PC-9 (cell line): ENCODE measurements at places on chromosomes 16 and 17. TPM values are rescaled to one million over a fixed set of nuclear protein-coding genes. Genes with fewer than 3 reads are reported as not detected.
A peak's percentile ranks its signal among the peaks of the same experiment; 100 is the strongest.

The KRT23 gene
- not detected in 2 replicates for total RNA-seq

The CRHR1 gene
- total RNA-seq = not detected in 2 replicates

GRCh38 chr16:30874244-30874820 is 19.5 kb downstream of the BCL7C start:
- no peaks in the 10 kb centered on the region for H3K27me3 ChIP-seq
- H3K36me3 ChIP-seq = no peaks in the 10 kb centered on the region
- H3K4me1 ChIP-seq = peaks cover 18% of the 10 kb centered on the region
- no peak for DNase-seq

The KRT33A gene
- not detected in 2 replicates for total RNA-seq

- no peak overlapping the region for H3K27ac ChIP-seq
- no peak for DNase-seq
- no peaks in the 10 kb centered on the region for H3K36me3 ChIP-seq
- no peaks in the 10 kb centered on the region for H3K27me3 ChIP-seq
- H3K4me3 ChIP-seq = no peak overlapping the region
- H3K4me1 ChIP-seq = peaks cover 15% of the 10 kb centered on the region
These were observed 3.4 kb upstream of the SSH2 start for GRCh38 chr17:29933379-29933778.

- no peaks in the 10 kb centered on the region for H3K27me3 ChIP-seq
- no peak for DNase-seq
- no peak overlapping the region for H3K27ac ChIP-seq
- no peaks in the 10 kb centered on the region for H3K4me1 ChIP-seq
- H3K36me3 ChIP-seq = no peaks in the 10 kb centered on the region; the same call in 1 of the 2 replicates
- H3K4me3 ChIP-seq = no peak overlapping the region
These were observed 36.8 kb downstream of the PRMT7 start for GRCh38 chr16:68347605-68348004.

- peaks cover 32% of the 10 kb centered on the region for H3K27me3 ChIP-seq
- DNase-seq = no peak
- H3K4me1 ChIP-seq = no peaks in the 10 kb centered on the region
- H3K36me3 ChIP-seq = no peaks in the 10 kb centered on the region
These were observed 363.3 kb upstream of the CDH5 start for GRCh38 chr16:66003201-66003600.

- no peaks in the 10 kb centered on the region for H3K4me1 ChIP-seq
- peak; percentile 43 for DNase-seq
- H3K27me3 ChIP-seq = peaks cover 65% of the 10 kb centered on the region
- no peak overlapping the region for H3K27ac ChIP-seq
- H3K4me3 ChIP-seq = no peak overlapping the region
These were observed 138.9 kb upstream of the CES5A start for GRCh38 chr16:56013962-56014552.

GRCh38 chr16:4420505-4421105 is 4.2 kb upstream of the CORO7 start:
- no peaks in the 10 kb centered on the region for H3K27me3 ChIP-seq
- no peaks in the 10 kb centered on the region for H3K36me3 ChIP-seq

- H3K4me3 ChIP-seq = no peak overlapping the region
- H3K36me3 ChIP-seq = no peaks in the 10 kb centered on the region
- peaks cover 41% of the 10 kb centered on the region for H3K27me3 ChIP-seq
- H3K4me1 ChIP-seq = no peaks in the 10 kb centered on the region
These were observed 62.1 kb upstream of the TEKT1 start for GRCh38 chr17:6893382-6894205.

DNA sequence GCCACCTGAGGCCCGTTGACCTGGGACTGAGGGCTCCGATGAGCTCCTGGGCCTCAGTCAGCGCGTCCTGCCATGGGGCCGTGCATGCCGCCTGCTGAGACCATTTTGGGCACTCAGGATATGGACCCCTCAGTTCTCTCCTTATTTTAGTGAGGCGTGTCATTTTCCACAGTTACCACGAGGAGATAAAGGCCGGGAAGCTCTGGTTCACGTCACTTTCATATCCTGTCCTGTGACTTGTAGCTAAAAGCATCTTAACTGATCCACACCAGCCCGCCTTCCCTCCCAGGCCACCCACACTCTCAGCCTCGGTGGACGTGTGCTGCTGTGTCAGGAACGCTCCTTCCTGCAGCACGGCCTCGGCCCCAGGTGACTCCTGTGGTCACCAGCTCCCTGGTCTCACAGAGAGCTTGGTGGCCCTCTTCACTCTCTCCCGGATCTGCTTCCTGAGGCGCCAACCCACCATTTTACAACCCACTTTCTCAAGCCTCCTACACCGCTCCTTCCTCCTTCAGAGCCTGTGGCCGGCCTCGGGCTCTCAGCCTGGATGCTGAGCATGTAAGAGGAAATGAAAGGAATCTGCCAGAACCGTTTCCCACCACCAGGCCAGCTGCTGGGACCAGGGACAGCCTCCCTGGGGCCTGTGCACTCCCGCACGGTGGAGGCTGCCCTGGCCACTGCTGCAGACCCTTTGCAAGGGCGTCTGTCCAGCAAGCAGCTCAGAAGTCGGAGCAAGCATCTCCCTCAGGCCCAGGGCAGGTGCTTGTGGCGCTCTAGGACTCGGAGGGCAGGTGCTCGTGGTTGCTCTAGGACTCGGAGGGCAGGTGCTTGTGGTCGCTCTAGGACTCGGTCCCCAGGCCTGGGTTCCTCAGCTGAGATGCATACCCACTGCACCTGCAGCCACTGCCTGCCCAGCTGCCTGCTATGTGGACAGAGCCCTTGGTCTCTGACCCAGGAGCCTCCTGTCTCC is 23.9 kb upstream of the FASN start:
- DNase-seq = no peak
- H3K4me3 ChIP-seq = no peak overlapping the region
- H3K27ac ChIP-seq = no peak overlapping the region
- no peaks in the 10 kb centered on the region for H3K36me3 ChIP-seq
- no peaks in the 10 kb centered on the region for H3K27me3 ChIP-seq
- H3K4me1 ChIP-seq = no peaks in the 10 kb centered on the region

DNA sequence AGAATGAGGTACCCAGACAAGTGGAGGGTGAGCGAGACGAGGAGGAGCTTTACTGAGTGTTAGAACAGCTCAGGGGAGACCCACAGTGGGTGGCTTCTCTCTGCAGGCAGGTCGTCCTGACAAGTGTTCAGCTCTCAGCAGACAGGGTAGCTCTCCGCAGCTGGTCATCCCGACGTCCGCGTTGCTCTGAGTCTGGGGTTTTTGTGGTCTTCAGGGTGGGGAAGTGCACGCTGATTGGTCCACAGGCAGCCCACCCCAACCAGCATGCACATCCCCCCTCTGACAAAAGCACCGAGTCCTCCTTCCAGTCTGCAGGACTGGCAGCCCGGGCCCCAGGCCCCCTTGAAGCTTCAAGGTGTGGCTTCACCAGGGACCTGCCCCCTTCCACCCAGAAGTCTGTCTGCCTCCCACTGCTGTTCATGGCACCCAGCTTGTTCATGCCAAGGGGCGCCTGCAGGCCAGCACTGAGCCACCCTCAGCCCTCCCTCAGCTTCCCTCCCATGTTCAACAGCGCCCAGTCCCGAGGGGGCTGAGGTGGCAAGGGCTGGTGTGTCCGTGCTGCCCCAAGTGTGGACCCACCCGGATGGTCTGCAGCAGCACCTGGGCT is 19.9 kb upstream of the WDR45B start:
- H3K27ac ChIP-seq = no peak overlapping the region
- no peaks in the 10 kb centered on the region for H3K4me1 ChIP-seq
- no peak for DNase-seq
- H3K27me3 ChIP-seq = no peaks in the 10 kb centered on the region
- H3K4me3 ChIP-seq = no peak overlapping the region

The CD79B gene
- not detected in 2 replicates for total RNA-seq

The GNGT2 gene
- total RNA-seq = 7.4 and 9.4 TPM in 2 replicates

DNA sequence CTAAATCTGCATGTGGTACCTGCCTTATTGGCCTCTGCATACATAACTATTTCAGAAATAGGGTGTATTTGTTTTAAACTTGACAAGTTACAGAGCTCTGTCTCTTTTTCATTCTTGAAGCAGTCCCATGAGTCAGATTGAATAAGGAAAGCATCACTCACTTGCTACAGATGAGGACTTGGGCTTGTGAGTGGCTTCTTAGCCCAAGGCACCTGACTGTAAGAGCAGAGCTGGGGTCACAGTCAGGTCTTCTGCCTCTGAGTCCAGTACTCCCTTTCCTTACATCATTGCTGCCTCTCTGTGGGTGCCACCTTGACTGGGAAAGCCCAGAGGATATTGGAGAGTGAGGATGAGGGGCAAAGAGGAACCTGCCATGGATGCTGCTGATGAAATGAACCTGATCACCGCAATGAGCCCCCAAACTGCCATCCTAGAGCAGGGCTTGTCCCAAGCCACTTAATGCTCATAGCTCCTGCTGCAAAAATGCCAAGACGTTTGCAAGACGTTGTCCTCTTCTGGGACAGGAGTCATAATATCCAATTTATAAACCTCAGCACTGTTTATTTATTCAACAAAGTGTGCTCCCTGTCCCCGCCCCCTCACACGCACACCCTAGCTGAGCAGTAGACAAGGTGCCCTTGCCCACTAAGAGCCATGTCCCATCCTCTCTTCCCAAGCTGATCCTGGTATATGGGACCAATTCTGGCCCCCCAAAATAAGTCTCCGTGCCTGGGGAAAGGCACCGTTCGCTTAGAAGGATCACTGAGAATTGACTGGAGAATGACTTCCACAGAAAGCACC is 74.1 kb downstream of the CCDC182 start:
- H3K36me3 ChIP-seq = no peaks in the 10 kb centered on the region
- H3K4me3 ChIP-seq = no peak overlapping the region
- no peak overlapping the region for H3K27ac ChIP-seq
- H3K4me1 ChIP-seq = no peaks in the 10 kb centered on the region

DNA sequence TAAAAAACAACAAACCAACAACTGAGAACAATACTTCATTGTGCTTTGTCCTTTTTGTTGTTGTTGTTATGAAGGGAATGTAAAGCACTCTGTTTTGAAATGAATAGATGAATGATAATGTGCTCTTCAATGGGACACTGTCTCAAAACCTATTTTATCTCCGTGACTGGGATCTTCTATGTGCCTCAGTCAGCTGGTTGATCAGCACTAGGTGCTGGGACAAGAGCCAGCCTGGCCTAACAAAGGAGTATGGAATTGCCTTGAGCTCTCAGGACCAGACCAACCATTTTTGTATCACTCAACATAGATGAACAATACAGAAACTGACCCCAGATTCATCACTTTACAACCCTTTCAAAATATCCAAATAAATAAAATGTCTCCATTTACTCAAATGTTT is 440.2 kb downstream of the KCNJ2 start:
- H3K27me3 ChIP-seq = no peaks in the 10 kb centered on the region
- no peaks in the 10 kb centered on the region for H3K36me3 ChIP-seq
- no peak for DNase-seq
- H3K27ac ChIP-seq = no peak overlapping the region
- H3K4me3 ChIP-seq = no peak overlapping the region

The GRB2 gene
- total RNA-seq = 75.3 and 81.3 TPM in 2 replicates
